ENCODE measurements at places on chromosomes 3 and 15.

DNA sequence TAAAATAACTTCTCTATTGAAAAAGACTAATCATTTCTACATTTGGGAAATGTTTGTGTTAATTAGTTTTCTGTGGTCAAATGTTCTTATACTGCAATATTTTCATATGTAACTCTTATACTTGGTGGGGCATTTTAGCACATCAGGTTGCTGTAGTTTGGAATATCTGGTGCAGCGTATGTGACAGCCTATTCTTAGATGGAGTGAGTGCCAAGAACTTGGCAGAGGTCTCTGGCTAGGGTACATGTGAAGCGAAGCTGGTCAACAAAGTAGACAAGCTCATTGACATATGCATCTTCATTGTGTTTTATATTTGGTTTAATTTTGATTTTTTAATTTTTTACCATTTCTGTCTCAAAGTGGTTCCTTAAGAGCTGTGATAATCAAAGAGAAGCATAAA, 53.2 kb downstream of the CHAC1 start:
- DNase-seq, result no peak

- DNase-seq, result no peak
Measured at GRCh38 chr3:43327582-43327979, 41.2 kb downstream of the SNRK start.

DNA sequence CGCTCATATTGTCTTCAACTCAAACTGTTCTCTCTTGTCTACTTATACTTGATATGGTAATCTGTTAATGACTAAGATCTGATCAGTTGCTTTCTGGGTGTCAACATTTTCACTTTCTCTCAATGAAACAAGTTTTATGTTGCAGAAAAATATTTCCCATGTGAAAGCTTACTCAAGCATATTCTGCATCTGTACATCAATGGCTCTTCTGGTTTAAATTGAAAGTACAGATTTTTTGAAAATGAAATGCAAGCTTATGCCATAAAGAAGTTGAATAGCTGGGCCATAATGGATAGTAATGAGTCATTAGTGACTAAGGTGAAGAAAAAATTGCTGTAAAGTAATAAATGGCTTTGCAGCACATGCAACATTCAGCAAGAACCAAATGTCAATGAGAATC, 140.7 kb downstream of the BCHE start:
- DNase-seq, result no peak

DNA sequence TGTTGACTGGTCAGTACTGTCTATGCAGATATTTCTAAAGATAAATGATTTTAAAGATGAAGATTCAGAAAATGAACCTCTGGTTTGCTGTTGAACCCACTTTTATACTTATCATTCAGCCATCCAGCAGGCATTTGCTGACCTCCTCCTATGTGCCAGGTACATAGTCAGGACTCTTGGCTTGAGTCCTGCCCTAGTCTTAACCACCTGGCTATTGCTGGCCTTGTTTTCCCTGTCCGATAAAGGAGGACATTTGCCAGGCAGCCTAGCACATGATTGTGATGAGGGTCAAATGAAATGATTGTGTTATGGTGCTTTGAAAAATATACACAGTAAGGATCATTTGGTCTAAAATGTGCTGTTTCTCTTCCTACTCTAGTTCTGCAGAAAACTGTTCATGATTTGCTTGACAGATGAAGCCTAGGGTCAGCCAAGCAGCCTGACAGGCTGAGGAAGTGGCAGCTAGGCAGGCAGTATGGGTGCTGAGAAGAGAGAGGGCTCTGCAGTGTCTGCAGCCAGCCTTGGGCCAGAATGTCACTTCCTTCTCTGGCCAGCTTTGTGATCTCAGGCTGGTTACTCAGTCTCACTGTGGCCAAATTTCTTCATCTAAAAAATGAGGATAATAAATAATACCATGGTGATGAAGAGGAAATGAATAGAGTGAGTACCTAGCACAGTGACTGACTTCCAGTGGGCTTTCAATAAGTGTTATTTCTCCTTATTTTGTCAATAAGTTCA, 13.8 kb downstream of the EXOSC7 start:
- DNase-seq, result no peak

DNA sequence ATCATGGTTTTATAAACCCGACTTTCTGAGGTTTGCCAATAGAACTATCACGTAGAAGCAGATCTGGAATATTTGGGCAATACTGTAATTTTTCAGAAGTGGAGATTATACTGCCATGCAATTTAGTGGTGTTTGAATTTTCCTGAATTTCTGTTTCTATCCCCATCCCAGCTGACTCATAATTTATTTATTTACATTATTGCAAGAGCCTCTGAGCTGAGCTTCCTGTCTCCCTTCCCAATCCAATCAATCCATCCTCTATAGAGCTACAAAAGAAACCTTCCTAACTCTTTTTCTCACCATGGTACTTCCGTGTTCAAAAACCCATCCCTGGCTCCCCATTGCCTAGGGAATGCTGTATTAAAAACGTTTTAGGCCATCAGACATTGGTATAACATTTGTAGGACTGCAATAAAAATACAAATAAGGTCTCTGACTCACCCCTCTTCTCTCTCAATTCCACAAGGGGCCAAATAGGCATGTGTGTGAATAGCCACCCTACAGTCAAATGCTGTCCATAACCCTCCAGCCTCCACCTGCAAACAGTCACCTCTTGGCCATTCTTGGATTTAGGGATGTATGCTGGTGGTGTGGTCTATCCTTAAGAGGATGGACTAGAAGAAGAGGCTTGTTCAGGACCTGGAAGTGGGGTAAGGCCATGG, 190.7 kb downstream of the CD47 start:
- no peak for DNase-seq

- no peak for DNase-seq
Measured at GRCh38 chr15:71571641-71572040, 238.7 kb upstream of the NR2E3 start.

Data from hematopoietic multipotent progenitor cell treated with erythropoietin and hydrocortisone succinate and interleukin-3 and kit ligand, for 17 days (in vitro differentiated cells).